ENCODE measurements at places on chromosomes 3 and 15.

DNA sequence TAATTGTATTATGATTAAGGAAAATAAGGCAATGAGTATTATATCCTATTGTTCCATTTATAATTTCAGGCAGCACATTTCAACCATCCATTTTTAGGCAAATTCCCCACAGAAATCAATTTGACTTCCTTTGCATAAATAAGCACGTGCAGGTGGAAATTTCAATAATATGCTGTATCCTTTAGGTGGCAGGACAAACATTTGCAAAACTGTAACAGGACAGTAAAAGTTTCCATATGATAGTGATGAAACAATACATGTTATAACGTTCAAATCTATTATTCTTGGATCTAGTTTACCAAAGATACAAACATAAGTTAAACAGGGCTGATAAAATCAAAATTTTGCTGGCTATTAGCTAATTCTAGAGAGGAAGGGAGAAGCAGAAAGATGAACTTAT is 8.5 kb downstream of the UACA start:
- DNase-seq: no peak

DNA sequence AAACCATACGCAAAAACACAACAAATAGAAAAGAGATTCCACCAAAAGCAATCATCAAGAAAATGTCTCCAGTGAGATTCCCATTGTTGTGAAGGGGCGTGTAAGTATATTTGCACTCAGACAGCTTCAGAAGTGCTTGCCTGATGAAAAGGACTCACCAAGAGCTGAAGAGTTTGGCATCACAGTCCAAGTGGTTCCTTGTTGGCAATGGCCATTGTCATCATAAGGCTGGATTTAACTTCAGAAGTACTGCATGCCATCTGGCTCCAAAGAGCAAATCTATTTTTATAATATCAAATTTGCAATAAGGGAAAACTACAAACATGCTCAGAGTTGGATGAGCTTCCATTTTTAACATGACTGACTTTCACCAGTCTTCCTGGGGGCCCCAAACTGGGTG is 505.3 kb upstream of the NR2F2 start:
- no peak for DNase-seq

DNA sequence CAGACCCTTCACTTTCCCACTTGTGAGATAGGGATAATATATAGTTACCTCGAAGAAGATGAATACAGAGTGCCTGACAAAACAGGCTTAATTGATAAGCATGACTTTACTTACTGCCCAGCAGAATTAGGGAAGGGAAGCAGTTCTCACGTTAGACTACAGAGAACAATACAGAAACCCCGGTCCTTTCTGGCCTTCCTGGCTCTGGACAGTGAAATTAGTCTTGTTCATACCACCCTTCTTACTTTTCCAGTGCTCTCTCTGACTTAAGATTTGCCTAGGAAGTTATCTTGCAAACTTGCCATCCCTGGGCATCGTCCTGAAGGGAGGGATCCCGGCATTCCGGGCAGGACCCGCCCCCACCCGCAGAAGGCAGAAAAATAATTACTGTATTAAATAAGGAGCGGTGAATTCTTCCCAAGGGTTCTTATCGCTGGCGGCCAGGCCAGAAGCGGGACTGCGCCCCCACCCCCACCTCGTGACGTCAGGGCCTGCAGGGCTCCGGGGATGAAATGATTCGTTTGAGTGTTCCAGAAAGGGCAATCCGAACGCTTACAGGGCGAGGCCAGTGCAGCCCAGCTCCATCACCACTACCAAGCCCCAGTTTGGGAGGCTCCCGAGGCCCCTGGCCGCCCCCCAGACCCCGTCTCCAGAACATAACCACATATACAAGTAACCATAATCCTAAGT is 8.4 kb downstream of the SOX2 start:
- DNase-seq: no peak

DNA sequence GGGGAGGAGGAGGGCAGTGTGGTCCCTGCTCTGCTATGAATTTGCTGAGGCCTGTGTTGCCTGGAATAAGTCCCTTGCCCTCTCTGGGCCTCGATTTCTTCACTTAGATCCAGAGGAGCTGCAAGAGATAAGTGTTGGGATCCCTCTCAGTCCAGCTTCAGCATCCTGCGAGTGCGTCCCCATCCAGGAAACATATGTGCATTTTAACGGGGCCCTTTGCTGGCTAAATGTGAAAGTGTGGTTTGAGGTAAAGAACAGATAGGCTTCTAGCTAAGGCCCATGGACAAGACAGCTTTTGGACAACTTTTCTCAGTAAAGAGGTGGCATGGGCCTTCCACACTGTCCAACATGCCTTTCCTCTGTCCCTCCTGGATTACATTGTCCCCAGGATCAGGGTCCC is 26.5 kb downstream of the RPLP1 start:
- DNase-seq: no peak

DNA sequence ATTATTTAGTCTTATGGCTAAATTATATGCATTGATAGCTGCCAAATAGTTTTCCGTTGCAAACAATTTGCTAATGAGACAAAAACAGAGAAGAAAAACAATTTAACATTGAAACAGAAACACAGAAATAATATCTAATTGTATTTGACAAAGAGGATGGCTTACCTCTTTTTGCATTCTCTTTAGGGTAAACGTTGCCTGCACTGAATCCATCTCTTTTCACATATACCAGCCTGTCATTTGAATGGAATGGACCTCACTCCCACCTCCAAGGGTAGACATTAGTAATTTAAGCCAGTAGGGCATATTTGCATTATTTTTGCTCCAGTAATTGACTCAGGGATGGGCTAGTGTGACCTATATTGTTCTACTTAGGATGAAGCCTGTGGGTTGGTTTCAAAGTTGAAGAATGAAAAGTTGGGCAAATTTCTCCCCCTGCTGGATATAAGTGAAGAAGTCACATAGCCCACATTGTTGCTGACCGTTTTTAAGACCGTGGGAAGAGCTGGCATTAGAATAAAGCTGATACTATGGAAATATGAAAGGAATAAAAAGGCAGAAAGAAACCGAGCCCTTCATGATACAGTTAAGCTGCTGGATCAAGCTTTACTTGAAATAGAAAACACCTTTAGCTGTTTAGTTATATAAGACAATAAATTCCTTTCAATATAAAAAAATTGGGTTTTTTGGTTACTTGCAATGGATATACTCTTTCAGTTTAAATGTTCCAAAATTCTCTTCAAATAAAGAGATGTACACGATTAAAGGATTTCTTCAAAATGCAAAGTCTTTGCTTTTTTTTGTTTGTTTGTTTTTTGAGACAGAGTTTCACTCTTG is 26.9 kb downstream of the PIERCE2 start:
- no peak for DNase-seq

DNA sequence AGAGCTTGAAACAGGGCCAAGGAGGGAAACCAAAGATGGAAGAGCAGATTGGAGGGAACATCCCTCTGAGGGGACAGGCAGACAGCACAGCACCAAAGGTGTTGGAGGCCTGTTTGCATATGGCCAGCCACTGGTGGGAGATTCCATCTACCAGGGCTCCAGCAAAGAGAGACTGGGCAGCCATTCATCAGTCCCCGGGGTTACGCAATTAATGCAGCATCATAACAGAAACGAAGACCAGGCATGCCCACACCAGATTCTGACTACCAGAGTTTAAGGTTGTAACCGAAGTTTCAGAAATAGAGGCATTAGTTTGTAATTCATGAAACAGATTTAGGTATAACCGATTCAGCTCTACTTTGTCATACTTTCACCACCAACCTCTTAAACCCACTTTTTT is 58.1 kb downstream of the COL8A1 start:
- no peak for DNase-seq

- DNase-seq: no peak
These were observed 136.8 kb downstream of the FBLN2 start for GRCh38 chr3:13685721-13686120.

All from NCI-H2081 treated with DMSO at 0.1 percent for 48 hours (cell line).